Osteoblast (primary cell): ENCODE measurements at places on chromosomes 3 and 15. TPM values are rescaled to one million over a fixed set of nuclear protein-coding genes. Genes with fewer than 3 reads are reported as not detected.

SATB1 gene
- total RNA-seq: 29.0 and 35.7 TPM in 2 replicates

GRCh38 chr3:23888617-23889228 is 28.1 kb downstream of the NKIRAS1 start:
- DNase-seq: no peak

DNA sequence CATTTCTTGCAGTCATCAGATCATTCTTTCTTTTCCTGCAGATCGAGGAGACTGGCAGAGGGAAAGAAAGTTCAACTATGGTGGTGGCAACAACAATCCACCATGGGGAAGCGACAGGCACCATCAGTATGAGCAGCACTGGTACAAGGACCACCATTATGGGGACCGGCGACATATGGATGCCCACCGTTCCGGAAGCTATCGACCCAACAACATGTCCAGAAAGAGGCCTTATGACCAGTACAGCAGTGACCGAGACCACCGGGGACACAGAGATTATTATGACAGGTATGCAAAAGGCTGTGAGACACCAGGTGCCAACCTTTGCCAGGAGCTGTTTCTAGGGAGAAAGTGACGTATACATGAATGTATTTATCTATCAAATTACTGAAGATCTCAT is 69.0 kb downstream of the RGMA start:
- no peak for DNase-seq

DNA sequence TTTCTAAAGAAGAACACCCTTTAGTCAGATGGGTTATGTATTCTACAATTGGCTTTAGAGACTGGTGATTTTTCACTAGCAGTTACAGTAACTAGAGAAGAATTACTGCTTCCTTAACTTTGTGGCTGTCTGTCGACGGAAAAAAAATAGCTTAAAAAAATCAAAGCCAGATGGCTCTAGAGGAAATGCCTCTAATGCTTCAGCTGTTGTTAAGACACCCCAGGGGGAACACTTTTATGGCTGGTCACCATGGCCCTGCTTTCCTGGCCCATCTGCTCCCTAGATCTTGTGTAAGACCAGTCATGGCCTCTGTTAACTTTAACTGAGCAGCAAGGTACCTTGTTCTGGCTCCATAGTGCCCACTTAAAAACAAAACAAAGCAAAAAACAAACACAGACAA is 198.6 kb upstream of the PLSCR5 start:
- DNase-seq: peak; percentile 46

- DNase-seq: no peak
These were observed 25.6 kb upstream of the KBTBD12 start for GRCh38 chr3:127889461-127889863.

ALDH1A2 gene
- 0.88 and 1.1 TPM in 2 replicates for total RNA-seq

RBM6 gene
- 50.7 and 55.1 TPM in 2 replicates for total RNA-seq

GRCh38 chr3:146307456-146307725 is 56.5 kb upstream of the PLSCR4 start:
- DNase-seq: no peak

DNA sequence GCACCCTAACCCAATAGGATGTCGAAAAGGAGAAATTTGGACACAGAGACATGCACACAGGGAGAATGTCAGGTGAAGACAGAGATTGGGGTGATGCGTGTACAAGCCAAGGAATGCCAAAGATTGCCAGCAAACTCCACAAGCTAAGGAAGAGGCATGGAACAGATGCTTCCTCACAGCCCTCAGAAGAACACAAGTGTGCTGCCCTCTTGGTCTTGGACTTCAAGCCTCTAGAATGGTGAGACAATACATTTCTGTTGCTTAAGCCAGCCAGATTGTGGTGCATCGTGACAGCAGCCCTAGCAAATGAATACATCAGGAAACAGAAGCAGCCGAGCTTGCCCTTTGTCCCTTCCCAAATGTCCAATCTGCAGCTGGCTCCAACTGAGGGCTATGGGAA is 23.7 kb upstream of the ARL8B start:
- no peak for DNase-seq

- peak; percentile 83 for DNase-seq
These were observed 325.4 kb downstream of the FOXP1 start for GRCh38 chr3:71258116-71258515.

DNA sequence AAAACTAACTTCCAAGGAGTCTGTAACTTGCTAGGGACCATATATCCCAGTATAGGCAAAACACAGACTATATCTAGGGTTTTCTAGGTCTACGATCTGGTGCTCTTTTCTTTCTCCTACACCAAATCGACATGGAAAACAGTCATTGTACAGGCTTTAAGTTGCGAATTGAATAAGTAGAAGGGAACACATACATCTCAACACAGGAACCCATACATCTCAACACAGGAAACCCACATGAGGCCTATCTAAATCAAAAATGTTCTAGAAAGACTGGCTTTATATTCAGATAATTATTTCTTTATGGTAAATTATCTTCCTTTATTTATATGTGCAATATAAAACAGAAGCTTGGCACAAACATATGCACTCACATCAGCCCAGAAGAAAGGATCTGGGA is 126.6 kb downstream of the ADAM10 start:
- no peak for DNase-seq

TPRG1 gene
- total RNA-seq: 3.5 and 6.5 TPM in 2 replicates

GOLGA8M gene
- total RNA-seq: under 0.01 and 0.29 TPM in 2 replicates

DNA sequence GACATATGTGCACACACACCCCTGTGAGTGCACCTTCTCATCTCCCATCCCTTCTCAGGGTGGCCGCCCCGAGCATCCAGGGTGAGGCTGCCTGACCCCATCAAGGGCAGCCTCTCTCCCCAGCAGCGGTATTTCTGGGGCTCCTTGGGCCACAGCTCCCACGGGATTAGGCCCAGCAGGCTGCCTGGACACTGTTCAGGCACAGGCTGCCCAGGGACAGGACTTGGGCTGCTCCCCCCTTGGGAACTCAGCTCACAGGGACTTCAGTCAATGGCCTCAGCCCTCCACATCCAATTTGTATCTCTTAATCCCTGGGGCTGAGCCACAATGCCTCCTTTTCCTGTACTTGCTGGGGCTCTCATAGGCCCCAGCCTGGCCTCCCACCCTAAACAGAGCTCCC is 35.0 kb downstream of the RHCG start:
- no peak for DNase-seq

DNA sequence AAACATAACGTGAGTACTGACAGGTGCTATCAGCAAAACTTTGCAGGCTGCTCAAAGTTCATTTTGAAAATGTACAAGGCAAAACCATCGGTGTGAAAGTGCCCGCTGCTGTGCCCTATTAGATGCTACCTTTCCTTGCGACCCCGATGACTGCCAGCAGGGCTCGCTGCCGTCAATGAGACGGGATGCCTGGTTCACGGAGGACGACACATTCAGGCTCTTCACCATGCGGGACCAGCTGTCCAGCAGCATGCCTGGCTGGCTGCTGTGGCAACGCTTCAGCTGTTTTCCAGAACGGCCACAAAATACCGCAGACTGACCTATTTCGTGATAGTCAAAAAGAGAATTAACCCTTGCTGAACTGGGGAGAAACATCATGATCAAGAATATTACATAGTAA is 92.7 kb upstream of the OCA2 start:
- DNase-seq: peak; percentile 83

CXCR6 gene
- total RNA-seq: not detected in 2 replicates

SPTSSB gene
- total RNA-seq: not detected in 2 replicates
